ENCODE measurements at places on chromosomes 5 and 9. TPM values are rescaled to one million over a fixed set of nuclear protein-coding genes. Genes with fewer than 3 reads are reported as not detected.

Gene SPINK6
- not detected for total RNA-seq

Gene SCGB3A2
- total RNA-seq: not detected

Gene PFDN1
- total RNA-seq: 22.0 TPM

Gene MCTP1
- total RNA-seq: 2.1 TPM

Gene SH3TC2
- not detected for total RNA-seq

DNA sequence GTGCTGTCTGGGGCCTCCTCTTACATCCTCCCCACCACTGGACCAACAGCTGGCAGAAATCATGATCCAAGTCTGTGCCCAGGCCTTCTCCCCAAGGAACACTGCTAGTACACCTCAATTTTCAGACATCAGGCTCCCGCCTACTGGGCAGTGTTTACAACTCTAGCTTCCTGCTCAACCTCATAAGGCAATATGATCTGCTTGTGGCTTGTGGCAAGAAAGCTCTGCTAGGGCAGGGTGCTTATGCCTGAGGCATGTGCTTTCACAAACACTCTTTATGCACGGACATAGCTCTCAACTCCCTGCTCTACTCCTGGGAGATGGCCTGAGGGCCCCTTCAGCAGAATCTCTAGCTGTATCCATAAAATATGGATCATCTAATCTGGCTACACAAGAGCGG lies 32.5 kb downstream of the SH3TC2 start:
- H3K27me3 ChIP-seq: no peaks in the 10 kb centered on the region
- no peak overlapping the region for H3K27ac ChIP-seq
- no peaks in the 10 kb centered on the region for H3K36me3 ChIP-seq
- H3K4me3 ChIP-seq: no peak overlapping the region

GRCh38 chr9:88056876-88057275 lies 81.4 kb downstream of the SPATA31C2 start:
- no peak for DNase-seq
- no peak overlapping the region for H3K27ac ChIP-seq
- no peaks in the 10 kb centered on the region for H3K27me3 ChIP-seq
- no peaks in the 10 kb centered on the region for H3K36me3 ChIP-seq
- no peak overlapping the region for H3K4me3 ChIP-seq
- no peaks in the 10 kb centered on the region for H3K4me1 ChIP-seq

- no peak for DNase-seq
- no peaks in the 10 kb centered on the region for H3K36me3 ChIP-seq
- no peak overlapping the region for H3K4me3 ChIP-seq
- no peak overlapping the region for H3K27ac ChIP-seq
- H3K4me1 ChIP-seq: peaks cover 3% of the 10 kb centered on the region
Observed at GRCh38 chr5:1887588-1888360, 5.0 kb upstream of the IRX4 start.

DNA sequence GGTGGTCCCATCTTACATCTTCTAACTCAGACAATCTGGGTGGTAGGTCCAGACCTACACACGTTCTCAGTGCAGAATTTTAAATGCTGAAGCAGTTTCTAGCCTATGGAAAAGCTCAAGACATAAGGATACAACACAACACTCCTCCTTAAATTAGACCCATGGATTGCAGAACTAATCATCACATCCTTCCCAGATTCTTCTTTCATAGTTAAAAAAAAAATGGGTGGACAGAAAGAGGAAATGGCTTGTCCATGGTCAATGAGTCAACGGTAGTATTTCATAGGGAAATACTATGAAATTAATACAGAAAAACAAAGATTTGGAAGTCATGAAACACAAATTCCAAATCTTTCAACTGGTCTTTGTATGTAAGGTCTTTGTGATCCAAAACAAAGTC lies 106.9 kb downstream of the PAPPA start:
- no peaks in the 10 kb centered on the region for H3K4me1 ChIP-seq
- H3K4me3 ChIP-seq: no peak overlapping the region
- no peak for DNase-seq
- H3K27ac ChIP-seq: no peak overlapping the region

GRCh38 chr5:158172005-158172404 lies 313.1 kb upstream of the CLINT1 start:
- H3K4me1 ChIP-seq: no peaks in the 10 kb centered on the region
- H3K36me3 ChIP-seq: no peaks in the 10 kb centered on the region
- no peak overlapping the region for H3K27ac ChIP-seq

- no peaks in the 10 kb centered on the region for H3K27me3 ChIP-seq
- no peaks in the 10 kb centered on the region for H3K4me1 ChIP-seq
- no peak for DNase-seq
- no peaks in the 10 kb centered on the region for H3K36me3 ChIP-seq
- H3K4me3 ChIP-seq: no peak overlapping the region
Observed at GRCh38 chr9:69466151-69466550, 141.1 kb downstream of the ENTREP1 start.

DNA sequence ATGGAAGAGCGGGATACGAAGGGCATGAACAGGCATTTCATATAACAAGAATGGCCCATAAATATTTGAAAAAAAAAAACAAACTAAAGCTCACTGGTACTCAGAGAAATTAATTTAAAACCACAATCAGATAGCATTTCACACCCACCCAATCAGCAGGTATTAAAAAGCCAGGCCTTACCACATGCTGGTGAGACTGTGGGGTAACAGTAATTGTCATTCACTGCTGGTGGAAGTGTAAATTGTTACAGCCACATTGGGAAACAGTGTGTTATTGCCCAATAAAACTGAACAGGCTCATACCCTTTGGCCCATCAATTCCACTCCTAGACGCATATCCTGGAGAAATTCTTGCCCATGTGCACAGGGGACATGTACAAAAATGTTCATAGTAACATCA lies 66.0 kb downstream of the PLAC8L1 start:
- H3K4me1 ChIP-seq: no peaks in the 10 kb centered on the region
- no peak overlapping the region for H3K27ac ChIP-seq
- H3K36me3 ChIP-seq: no peaks in the 10 kb centered on the region
- H3K27me3 ChIP-seq: no peaks in the 10 kb centered on the region
- no peak overlapping the region for H3K4me3 ChIP-seq

DNA sequence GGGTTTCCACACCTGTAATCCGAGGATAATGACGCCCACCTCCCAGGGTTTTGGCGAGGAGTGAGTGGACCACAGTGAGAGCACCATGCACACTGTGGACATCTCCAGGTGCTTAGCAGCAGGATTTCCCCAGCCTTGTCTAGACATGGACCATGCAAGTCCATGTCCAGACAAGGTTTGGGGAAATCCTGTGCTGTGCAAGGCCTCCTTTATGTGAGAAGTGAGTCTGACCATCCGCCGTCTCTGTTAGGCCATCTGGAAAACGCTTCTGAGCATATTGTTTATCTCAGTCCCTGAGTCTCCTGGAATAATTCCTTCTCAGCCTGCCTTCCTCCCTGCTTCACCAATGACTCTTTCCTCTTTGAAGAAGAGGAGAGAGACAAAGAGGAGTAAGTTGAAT lies 26.2 kb upstream of the TNFAIP8 start:
- DNase-seq: no peak
- H3K27me3 ChIP-seq: no peaks in the 10 kb centered on the region
- H3K36me3 ChIP-seq: peaks cover 8% of the 10 kb centered on the region
- peaks cover 81% of the 10 kb centered on the region for H3K4me1 ChIP-seq
- no peak overlapping the region for H3K4me3 ChIP-seq

GRCh38 chr9:100394816-100395215 lies 32.1 kb upstream of the MSANTD3 start:
- H3K4me3 ChIP-seq: no peak overlapping the region
- no peaks in the 10 kb centered on the region for H3K4me1 ChIP-seq
- no peak overlapping the region for H3K27ac ChIP-seq
- H3K36me3 ChIP-seq: no peaks in the 10 kb centered on the region

DNA sequence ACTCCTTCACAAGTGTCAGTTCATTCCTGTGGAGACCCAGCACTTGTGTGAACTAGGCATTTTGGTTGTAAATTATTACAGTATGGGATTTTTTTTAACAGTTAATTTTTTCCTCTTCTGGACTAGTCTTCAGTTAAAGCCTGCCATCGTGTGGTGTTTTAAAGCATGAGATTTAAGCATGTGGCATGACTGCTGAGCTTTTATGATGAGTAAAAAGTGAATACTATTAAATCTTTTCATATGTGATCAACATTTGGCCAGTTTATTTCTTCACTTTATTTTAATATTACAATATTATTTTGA lies 25.0 kb downstream of the LMNB1 start:
- peaks cover 9% of the 10 kb centered on the region for H3K4me1 ChIP-seq
- H3K4me3 ChIP-seq: no peak overlapping the region
- no peak for DNase-seq
- H3K27ac ChIP-seq: no peak overlapping the region

DNA sequence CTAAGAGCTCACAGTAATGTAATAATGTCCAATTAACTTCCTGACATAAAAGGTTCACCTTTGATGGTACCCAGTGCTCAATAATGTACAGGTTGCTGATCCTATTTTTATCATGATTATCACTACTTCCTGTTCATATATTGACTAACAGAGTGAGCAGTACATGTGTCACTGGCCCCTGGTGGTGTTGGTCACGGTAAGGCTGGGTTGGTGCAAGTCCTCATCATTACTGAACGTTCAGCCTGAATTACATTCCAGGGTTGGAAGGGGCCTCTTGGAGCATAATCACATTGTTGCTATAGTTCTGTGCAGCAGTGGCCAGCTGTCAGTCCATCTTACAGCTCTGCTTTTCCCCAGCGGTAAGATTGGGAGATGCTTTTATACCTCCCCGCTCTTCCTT lies 24.2 kb upstream of the CKMT2 start:
- no peaks in the 10 kb centered on the region for H3K27me3 ChIP-seq
- no peaks in the 10 kb centered on the region for H3K4me1 ChIP-seq
- no peak overlapping the region for H3K4me3 ChIP-seq
- no peak overlapping the region for H3K27ac ChIP-seq
- H3K36me3 ChIP-seq: peaks cover 42% of the 10 kb centered on the region

DNA sequence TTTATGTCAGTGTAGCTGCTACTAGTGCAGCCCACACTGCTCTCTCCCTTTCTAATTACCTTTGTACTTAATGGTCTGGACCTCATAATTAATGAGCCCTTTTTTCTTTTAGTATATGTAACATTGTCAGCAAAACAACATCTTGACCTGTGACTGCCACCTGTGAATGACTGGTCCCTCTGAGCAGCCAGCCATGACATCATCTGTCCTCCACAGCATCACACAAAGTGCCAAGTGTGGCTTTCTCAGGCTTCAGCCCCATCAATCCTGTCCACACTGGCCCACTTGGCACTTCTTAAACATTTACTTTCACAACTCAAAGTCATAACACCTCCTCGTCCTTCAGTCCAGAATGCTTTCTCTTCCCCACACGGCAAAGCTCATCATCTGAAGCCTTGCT lies 104.7 kb downstream of the GPR21 start:
- no peaks in the 10 kb centered on the region for H3K4me1 ChIP-seq
- H3K27me3 ChIP-seq: no peaks in the 10 kb centered on the region
- no peak overlapping the region for H3K27ac ChIP-seq
- no peak for DNase-seq

GRCh38 chr5:134975843-134976242 lies 8.1 kb downstream of the CATSPER3 start:
- H3K27me3 ChIP-seq: no peaks in the 10 kb centered on the region
- no peak overlapping the region for H3K27ac ChIP-seq
- no peak for DNase-seq
- H3K36me3 ChIP-seq: no peaks in the 10 kb centered on the region
- no peak overlapping the region for H3K4me3 ChIP-seq

DNA sequence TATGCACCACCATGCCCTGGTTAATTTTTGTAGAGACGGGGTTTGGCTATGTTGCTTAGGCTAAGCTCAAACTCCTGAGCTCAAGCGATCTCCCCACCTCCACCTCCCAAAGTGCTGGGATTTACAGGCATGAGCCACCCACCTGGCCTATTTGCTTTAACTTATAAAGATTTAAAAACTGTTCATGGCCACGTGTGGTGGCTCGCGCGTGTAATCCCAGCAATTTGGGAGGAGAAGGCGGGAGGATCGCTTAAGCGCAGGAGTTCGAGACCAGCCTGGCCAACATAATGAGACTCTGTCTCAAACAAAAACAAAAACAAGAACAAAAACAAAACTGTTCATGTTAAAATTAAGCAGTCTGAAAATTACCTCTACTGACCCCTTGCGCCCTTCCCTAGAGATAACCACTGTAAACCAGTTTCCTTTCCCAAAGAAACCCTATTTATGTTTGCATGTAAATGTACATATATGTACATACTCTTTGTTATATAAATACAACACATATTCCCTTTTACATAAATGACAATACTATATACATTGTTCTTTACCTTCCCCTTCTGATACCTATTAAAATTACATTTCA lies 1.5 kb downstream of the AK6 start:
- peak overlapping the region; percentile 94 for H3K27ac ChIP-seq
- peaks cover 35% of the 10 kb centered on the region for H3K36me3 ChIP-seq
- no peak overlapping the region for H3K4me3 ChIP-seq
- H3K27me3 ChIP-seq: no peaks in the 10 kb centered on the region
- DNase-seq: no peak

DNA sequence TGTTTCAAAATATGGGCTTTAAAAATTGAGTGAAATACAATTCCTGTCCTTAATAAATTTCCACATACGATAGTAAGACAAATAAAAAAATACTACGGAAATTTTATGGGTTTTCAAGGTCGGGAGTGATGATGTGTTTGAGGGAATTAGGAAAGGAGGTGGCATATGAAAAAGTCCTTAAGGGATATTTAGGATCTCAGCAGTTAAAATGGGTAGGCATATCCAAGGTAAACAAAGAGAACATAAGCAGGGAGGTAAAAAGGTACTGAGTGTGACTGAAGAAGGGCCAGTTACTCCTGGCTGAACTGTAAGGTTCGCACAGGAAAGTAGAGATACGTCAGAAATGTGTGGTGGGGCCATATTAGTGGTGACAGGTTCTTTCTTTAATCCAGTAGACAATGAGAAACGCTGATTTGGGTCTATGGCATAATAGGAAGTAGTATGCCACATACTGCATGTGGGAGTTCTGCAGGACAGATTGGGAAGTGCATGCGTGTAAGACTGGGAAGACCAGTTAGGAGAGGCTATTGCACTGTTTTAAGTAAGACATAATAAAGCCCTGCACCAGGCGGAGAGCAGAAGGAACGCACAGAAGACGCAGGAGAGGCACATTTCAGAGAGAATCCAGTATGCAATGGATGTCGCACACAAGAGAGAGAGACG lies 937 bp upstream of the HMGCR start:
- H3K36me3 ChIP-seq: no peaks in the 10 kb centered on the region
- H3K4me1 ChIP-seq: peaks cover 5% of the 10 kb centered on the region
- DNase-seq: no peak
- peak overlapping the region; percentile 88 for H3K27ac ChIP-seq
- H3K27me3 ChIP-seq: no peaks in the 10 kb centered on the region
- H3K4me3 ChIP-seq: peak overlapping the region; percentile 82

- peaks cover 25% of the 10 kb centered on the region for H3K4me1 ChIP-seq
- no peaks in the 10 kb centered on the region for H3K27me3 ChIP-seq
- no peak for DNase-seq
- peaks cover 4% of the 10 kb centered on the region for H3K36me3 ChIP-seq
- H3K27ac ChIP-seq: no peak overlapping the region
Observed at GRCh38 chr9:126406075-126406667, 79.5 kb downstream of the MVB12B start.

GRCh38 chr9:130940693-130941576 lies 1.9 kb upstream of the FIBCD1 start:
- no peaks in the 10 kb centered on the region for H3K36me3 ChIP-seq
- no peak overlapping the region for H3K4me3 ChIP-seq
- H3K27ac ChIP-seq: no peak overlapping the region
- DNase-seq: peak; percentile 55
- peaks cover 55% of the 10 kb centered on the region for H3K27me3 ChIP-seq

- no peak overlapping the region for H3K27ac ChIP-seq
- DNase-seq: no peak
- H3K27me3 ChIP-seq: no peaks in the 10 kb centered on the region
- no peaks in the 10 kb centered on the region for H3K36me3 ChIP-seq
- no peak overlapping the region for H3K4me3 ChIP-seq
- no peaks in the 10 kb centered on the region for H3K4me1 ChIP-seq
Observed at GRCh38 chr9:116383133-116383532, 229.5 kb downstream of the PAPPA start.

- no peak overlapping the region for H3K4me3 ChIP-seq
- no peaks in the 10 kb centered on the region for H3K27me3 ChIP-seq
- peaks cover 27% of the 10 kb centered on the region for H3K36me3 ChIP-seq
Observed at GRCh38 chr5:31479706-31480105, 52.2 kb downstream of the DROSHA start.
